Effector memory CD4-positive, alpha-beta T cell (primary cell): ENCODE measurements at places on chromosomes 3 and 15.

- DNase-seq, result no peak
These were observed 233.4 kb downstream of the SQOR start for GRCh38 chr15:45868109-45868691.

DNA sequence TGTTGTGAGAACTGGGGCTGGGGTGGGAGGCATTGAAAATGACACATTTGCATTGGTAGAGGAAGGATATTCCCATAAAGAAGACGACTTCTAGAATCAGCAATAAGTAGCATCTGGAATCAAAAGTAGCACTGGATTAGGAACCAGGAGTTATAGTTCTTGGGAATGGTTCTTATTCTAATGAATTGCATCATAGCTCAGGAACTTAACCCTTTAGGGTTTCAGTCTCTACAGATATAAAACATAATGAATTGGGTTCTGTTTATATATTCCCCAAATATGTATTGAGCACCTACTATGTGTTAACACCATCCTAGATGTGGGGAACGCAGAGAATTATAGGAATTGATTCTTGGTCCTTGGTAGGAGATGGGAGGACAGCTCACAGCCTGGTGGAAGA, 16.3 kb upstream of the SNRK start:
- no peak for DNase-seq

DNA sequence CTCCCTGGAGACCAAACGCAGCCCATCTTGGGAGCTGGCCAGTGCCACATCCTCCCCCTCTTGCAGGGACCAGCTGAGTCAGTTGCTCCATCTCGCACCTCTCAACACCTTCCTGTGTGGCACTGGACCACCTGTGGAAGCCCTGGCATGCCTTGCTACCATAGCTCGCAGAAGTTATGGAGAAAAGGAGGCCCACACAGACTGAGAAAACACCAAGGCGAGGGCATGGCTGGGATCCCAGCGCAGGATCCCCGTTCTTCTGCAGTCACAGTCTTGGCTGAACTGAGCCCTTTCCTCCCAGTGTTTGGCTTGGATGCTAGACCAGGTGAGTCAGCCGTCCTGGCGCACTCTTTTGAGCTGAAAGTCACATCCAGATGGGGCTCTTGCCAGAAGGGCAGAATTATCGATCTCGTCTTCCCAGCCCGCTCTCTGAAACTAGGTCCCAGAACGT, 46.9 kb downstream of the CHRD start:
- DNase-seq, result no peak

DNA sequence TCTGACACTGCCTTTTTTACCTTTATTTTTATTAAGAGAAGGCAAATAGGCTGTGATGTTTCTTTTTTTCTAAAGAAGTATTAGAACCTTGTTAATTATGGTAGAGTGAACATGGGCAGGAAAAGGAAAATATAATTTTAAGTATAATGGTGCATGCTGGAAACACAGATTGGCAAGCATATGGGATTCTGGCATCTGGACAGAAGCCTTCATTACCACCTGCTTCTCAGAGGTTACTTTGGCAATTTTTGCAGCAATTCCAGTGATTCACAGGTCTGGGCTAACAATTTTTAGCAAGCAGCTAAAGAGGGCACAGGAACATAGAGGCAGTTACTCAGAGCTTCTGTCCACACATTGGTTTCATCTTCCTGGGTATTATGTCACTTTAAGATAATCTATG, 258.3 kb downstream of the DIPK2A start:
- no peak for DNase-seq

DNA sequence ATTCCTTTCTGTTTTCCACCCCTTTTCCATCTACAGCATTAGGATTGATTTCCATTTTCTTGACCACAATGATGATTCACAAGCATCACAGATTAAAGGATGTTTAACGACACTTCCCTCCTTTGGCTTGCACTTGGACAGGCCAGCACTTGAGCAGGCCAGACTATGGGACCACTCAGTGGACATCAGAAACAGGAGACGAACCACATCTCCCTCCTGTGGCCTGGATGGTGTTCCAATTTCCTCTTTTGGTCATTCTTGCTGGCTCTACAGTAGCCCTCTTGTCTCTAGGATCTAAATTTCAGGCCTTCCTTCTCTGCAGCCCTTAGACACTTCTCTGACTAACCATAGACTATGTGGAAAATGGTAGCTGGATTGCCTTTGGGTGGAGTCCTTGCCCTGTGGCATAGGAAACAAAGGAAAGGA, 78.8 kb upstream of the BOC start:
- no peak for DNase-seq

GRCh38 chr3:100090669-100091005, 23.7 kb downstream of the FILIP1L start:
- DNase-seq, result no peak

GRCh38 chr3:148084931-148085330, 612.8 kb upstream of the AGTR1 start:
- DNase-seq, result no peak

GRCh38 chr15:99324082-99324620, 72.9 kb downstream of the LRRC28 start:
- no peak for DNase-seq

GRCh38 chr3:43211681-43212080, 74.7 kb upstream of the SNRK start:
- no peak for DNase-seq

GRCh38 chr15:72306211-72306785, 13.7 kb downstream of the CELF6 start:
- DNase-seq, result peak; percentile 49

DNA sequence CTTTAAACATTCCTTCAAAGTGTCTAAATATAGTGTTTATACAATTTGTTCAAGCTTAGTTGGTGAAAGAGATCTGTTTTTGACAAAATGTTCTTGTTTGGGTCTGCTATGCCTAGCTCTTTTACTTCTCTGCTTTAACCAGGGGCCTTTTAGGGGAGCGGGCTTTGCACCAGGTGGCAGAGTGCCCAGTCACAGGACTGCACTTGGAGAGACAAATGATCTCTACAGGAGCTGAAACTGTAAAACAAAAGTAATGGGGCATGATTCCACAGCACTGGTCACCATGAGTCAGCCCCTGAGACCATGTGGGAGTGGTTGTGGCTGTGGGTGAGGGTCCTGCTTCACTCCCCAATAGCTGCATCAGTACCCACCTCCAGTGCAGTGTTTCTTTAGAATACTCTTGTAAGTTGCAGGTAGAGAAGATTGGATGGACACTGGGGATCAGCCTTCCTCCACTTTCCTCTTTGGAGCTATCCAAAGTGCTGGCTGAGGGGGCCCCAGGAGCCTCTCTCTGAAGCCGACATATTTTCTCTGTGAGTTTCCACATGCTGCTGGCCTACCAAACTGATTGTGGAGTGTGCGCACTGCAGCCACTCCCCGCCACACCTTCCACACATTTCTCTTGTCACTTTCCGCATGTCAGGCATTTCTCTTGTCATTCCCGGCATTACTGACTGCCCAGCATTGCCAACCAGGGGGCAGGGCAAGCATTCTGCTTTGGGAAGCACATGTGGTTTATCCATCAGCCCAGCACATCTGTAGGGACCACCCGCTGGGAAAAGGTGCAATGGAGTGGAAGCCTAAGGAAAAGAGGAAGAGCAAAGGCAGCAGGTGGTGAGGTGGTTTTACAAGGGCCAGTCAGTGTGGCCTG, 110.0 kb downstream of the EPHB1 start:
- no peak for DNase-seq

- DNase-seq, result no peak
These were observed 2.8 kb downstream of the ZNF860 start for GRCh38 chr3:31984321-31984720.

DNA sequence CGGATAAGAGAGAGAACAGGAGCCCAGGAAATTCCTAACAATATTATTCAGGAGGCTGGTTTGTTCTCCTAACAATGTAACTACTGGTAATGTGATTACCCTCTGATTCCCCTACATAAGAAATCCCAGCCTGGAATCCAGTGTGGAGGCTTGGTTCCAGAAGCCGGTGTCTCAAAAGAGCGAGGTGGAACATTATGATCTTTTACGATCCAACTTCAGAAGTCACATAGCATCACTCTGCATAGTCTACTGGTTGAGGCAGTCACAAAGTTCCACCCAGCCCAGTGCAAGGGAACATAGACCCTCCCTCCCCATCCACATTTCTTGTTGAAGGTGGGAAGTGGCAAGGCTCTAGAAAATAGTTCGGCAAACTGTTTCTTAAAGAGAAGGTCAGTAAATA, 81.6 kb upstream of the GALNT15 start:
- no peak for DNase-seq

DNA sequence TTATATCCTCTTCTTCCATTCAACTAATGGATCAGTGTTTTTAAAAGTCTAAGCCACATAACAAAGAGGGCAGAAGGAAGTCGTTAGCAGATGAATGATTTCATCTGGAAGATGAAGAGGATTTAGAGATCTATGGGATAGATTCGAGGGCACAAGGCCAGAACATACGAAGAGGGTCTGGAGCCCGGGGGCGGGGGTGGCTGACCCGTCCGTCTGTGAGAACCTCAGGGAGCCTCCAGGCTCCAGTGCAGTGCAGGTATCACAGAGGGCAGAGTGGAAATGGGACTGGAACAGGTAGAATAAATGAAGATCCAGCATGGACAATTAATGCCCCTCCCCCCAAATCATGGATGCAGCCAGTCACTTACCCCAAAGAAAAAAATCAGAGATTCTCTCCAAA, 1.5 kb upstream of the GOLGA8B start:
- no peak for DNase-seq

- no peak for DNase-seq
These were observed 473.1 kb upstream of the UBE2E2 start for GRCh38 chr3:22729981-22730380.

DNA sequence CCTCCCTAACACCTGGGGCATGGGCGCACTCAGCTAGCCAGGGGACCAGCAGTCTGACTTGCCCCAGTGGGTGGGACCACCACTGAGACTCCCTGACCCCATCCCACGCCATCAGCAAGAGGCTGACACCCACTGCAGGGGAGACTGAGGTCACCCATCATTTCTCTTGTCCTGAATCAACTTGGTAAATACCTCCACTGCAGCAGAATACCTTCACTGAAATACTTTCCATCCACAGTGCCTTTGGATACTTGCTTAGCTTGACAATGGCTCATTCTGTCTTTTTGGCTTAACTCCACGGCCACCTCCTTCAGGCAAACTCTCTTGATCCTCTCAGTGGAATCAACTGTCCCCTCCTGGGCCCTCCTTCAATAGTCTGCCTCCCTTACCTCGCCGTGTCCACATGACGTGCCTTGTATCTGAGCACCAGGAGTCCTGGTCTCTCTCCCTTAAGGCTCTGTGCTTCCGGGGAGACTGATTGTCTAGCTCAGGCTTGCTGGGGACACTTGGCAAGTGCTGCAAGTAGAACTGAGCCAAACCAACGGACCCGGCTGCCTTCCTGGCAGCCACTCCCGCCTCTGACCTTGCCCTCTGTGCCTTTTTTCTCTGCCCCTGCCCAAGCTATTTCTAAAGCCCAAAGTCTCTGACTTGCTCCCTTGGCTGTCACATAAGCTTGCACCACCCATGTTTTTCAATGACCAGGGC, 119.1 kb downstream of the ADCY5 start:
- DNase-seq, result no peak

GRCh38 chr3:157163217-157163953, 3.4 kb upstream of the CCNL1 start:
- DNase-seq, result no peak

DNA sequence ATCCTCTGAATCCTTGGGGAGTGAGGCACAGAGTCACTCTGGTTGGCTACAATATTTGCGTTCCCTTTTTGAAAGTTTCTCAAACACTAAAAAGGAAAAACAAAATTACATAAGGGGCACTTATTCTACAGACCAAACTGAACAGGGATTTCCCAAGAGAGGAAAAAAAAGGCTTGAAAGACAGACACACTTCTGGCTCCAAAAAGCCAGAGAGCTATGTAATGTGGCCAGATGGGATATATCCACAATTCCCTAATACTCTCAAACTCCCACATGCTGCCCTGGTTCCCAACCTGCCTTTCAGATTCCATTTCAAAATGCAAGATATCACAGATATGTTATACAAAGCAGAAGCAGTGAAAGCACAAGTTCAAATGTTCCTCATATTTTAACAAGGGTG, 1.6 kb downstream of the FRMD4B start:
- DNase-seq, result no peak

DNA sequence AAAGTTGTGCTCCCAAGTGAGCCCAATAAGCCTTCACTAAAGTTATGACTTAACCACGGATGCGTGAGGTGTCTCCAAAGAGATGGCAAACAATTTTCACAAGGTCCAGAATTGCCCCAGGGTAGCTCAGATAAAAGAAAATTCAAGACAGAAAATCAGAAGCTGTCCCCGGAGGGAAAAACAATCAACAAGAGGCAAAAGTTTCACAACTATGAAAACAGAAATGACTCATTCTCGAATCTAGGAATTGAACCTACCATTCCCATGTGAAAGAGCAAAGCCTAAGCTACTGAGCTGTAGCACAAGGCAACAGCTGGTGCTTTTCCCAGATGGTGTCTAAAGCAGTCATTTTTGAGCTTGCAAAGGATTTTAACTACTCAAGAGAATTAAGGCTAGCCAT, 33.5 kb upstream of the MKRN3 start:
- DNase-seq, result no peak

- DNase-seq, result no peak
These were observed 29.4 kb downstream of the ABTB1 start for GRCh38 chr3:127702151-127702578.

GRCh38 chr15:90994059-90994416, 297 bp downstream of the PRC1 start:
- DNase-seq, result no peak

DNA sequence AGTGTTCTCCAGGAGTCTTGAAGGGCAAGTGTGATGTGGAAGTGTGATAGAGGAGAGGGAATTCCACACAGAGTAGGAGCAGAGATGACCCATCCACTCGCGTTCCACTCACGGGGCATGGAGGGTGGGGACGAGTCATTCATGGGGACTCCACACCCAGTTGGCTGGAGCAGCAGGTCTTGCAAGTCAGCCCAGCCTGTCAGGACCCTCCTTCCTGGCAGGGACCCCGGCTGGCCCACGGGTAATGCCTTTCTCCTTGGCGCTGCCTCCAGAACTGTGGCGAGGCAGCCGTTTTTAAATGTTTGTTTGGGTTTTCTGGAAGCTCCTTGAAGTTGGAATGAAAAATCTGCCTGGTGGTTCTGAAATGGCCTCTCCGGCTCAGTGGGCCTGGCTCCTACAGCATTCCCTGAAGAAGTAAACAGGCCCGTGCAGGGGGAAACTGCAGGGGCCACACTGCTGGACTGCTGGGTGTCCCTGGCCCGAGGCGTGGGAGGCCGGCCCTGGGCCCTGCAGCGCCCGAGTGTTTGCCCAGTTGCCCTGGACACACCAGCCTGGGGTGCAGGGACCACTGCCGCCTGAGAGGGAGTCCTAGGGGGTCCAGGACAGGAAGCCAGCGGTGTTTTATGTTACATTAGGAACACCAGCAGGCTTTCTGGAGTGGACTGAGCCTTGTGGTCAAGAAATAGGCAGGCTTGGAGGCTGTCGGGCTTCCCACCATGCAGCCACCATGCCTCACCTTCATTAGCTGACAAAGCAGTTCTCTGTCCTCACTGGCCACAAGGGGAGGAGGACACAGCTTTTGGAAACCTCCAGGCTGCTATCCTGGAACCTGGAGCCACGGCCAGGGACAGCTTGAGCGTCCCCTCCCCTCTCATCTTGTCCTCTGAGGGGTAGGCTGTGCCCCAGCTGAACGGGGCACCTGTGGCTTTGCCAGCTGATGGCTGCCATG, 61.3 kb downstream of the CEMIP start:
- DNase-seq, result no peak
